ENCODE measurements at places on chromosomes 5 and 9. TPM values are rescaled to one million over a fixed set of nuclear protein-coding genes. Genes with fewer than 3 reads are reported as not detected.

Gene CTXN3
- not detected for total RNA-seq

Gene GNG10
- total RNA-seq: 34.5 TPM

Gene FAM151B
- 7.6 TPM for total RNA-seq

Gene CCL19
- total RNA-seq: 0.39 TPM

Gene CCDC192
- not detected for total RNA-seq

Gene FCHO2
- total RNA-seq: 32.4 TPM

Gene DMRT2
- total RNA-seq: 11.8 TPM
